ENCODE measurements at places on chromosomes 3 and 15.

DNA sequence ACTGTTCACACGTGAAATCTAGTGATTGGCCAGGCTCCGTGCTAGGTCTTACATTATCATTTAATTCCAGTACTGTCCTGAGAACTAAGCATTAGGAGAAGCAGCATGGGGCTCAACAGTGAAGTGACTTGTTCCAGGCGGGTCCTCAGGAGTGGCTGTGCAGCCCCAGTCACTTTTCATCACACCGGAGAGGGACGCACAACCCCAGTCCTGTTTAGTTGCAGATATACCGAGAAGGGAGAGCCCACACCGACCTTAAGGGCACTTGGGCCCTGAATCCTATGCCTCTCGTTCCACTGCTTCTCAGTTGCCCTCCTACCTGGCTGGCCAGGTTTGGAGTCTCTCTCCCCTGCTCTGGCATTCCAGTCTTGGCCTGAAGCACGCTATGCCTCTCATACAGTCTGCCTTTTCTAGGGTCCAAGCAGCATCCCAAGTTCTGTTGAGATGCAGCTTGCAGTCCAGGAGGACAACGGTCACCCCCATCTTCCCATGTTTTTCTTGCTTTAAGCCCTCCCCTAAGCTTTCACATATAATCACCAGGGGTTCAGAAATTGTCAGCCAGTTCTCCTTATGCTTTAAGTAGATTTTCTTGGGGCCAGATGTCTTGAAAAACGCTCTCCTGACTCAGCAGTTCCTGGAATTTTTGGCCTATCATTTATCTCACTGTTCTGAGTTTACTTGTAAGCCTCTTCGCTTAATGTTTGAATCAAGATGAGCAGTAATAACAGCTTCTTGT lies 10.1 kb downstream of the FAM131A start:
- no peak for DNase-seq

DNA sequence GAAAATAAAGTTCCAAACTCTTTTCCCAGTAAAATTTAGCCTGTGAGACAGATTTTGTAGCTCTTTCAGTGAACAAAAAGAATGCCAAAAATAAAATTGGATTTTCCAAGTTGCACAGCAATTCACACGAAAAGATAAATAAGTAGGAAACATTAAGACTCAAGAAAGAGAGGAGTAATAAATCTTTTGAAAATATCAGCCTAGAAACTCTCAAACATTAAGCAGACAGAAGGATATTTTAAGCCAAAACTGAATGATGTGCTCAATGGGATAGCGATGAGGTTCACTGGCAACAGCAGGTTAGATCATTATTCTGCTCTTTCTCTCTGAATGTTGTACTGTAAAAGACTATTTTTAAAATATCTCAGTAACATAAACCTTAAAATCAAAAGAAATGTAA lies 115.0 kb downstream of the STAG1 start:
- no peak for DNase-seq

DNA sequence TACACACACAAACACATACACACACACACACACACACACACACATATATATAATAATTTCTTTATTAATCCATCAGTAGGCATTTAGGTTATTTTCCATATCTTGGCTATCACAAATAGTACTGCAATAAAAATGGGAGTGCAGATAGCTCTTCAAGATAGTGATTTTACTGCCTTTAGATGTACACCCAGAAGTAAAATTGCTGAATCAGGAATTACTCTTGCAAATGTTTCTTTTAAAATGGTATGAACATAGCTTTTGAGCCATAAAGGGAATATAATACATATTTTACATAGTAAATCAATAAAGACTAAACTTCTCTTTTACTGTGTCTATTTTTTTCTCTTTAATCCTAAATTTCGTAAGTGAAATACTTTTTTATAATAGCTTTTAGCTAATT lies 1251.1 kb downstream of the ZPLD1 start:
- no peak for DNase-seq

- DNase-seq = no peak
These were observed 2.1 kb downstream of the FYCO1 start for GRCh38 chr3:45993421-45994027.
